Activated CD8-positive, alpha-beta memory T cell treated with anti-CD3 and anti-CD28 coated beads, Interleukin-2, amount 50 U/mL, for 48 hours (primary cell): ENCODE measurements at places on chromosomes 4 and X.

DNA sequence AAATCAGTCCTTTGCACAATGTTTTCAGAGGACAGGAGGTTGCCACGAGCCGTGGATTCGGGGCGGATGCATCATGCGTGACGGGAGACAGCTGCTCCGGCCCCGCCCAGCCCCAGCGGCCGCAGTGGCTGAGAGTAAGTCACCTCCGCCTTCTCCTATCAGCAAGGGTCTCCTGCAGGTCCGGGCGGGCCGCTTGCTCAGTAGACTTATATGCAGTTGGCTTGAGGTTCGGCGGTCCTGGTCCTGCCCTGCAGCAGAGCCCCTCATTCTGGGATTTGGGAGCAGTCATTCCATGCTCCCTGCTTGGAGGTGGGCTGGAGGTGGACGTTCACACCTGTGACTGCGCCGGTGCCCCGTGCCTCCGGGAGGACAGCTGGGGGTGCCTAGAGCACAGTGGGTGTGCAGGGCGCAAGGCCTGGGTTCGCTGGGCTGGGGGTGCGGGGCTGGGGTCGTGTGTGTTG is 86.3 kb upstream of the ADRA2C start:
- no peak for DNase-seq

DNA sequence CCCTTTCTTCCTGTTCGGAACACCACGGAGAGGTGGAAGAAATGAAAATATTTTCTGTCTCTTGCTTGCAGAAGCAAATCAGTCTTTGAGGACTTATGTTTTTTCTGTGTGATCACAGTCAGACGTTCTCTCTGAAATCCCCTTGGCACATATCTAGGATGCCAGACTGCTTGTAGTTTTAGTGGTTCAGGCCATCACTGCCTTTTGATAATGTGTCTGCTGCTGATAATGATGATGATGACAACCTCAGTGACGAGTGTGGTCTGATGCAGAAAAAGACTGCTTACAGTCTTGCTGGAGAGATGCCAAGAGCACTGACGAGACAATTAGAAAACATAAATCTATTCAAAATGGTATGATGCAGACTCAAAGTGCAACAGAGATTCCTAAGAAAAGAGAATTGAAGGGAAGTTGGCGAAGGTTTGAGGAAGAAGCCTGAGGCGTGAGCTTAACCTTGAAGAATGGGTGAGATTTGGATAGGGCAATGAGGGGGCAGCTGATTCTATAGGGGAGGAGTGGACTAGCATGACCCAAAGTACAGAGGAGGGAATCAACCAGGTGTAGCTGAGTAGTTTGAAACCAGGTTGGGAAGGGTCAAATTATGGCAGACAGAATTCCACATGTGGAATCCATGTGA is 7.9 kb downstream of the RAB33A start:
- no peak for DNase-seq

- DNase-seq, result peak; percentile 70
Observed at GRCh38 chr4:111283066-111283677, 660.3 kb upstream of the PITX2 start.

DNA sequence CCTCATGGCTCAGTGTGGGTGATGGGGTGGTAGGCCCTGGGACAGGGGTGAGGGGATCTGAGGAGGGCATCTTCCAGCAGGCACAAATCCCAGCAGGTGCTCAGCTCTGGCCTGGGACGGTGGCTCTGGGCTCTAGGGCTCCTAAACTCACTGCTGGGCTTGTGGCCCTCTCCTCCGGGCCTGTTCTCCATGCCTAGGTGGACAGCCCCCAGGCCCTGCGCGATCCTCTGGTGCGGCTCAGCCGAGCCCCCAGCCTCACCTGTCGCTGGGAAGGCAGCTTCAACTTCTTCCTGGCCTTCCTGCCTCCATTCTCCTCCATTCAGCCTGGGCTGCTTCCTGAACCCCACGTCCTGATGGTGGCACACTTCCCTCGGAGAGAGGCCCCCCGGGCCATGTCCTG is 19.3 kb upstream of the FGFR3 start:
- no peak for DNase-seq

GRCh38 chr4:128590034-128590740 is 219.3 kb upstream of the JADE1 start:
- no peak for DNase-seq
